ENCODE measurements at places on chromosomes 5 and 9.

- DNase-seq: no peak
Measured at GRCh38 chr5:108074626-108075025, 307.3 kb downstream of the FBXL17 start.

- DNase-seq: no peak
Measured at GRCh38 chr9:114216081-114216480, 60.7 kb downstream of the COL27A1 start.

- no peak for DNase-seq
Measured at GRCh38 chr9:15294604-15295003, 12.4 kb downstream of the TTC39B start.

DNA sequence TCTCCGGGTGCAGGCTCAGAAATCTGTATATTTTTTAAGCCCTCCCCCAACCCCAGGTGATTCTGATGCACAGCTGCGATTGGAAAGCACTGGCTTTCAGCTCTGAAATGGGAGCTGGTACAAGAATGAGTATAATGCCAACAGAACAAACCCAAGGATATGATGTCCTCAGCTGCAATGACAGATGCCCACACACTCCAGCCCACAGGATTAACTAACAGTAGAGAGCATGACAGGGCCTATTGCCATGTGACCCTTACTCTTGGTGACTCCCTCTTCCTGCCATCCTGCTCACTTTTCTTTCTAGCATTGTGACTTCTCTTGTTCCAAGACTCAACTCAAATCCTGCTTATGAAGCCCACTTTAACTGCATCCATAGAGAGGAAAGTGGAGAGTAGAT, 174.5 kb downstream of the FGF18 start:
- DNase-seq: no peak

- no peak for DNase-seq
Measured at GRCh38 chr5:135497971-135498636, 37.7 kb downstream of the NEUROG1 start.

DNA sequence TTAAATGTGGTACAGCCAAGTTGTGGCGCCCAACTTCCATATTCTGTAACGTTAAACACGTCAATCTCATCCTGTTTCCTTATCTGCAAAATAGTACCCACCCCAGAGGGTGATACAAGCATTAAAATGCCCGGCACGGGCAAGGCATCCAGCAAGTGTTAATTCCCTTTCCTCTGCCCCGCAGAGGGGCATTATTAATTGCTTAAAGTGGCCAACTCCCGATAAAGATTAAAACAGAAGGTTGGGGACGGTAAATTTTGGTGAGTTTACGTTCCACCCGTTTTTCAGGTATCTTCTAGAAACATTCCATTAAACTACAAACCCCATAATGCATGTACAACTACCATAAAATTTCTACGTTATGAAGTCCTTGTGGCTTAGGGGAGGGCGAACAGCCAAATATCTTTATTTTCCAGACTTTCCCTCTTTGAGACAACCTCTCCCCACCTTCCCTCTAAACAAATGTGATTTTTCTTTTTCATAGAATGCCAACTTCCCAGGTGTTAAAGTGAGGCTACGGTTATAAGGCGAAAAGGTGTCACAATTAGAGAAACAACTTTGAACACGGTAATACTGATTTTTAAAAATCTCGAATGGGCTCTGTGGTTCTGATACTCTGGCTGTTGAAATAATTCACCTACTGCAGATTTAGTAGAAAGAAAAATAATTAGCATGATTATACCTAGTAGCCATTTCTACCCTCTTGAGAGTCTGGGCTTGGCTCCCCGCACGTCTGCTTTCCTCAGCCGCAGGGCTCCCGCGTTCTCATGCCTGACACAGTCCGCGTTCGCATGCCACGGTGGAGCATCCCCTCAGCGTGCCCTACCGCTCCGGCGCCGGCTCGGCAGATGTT, 1.2 kb upstream of the GPBP1 start:
- no peak for DNase-seq

DNA sequence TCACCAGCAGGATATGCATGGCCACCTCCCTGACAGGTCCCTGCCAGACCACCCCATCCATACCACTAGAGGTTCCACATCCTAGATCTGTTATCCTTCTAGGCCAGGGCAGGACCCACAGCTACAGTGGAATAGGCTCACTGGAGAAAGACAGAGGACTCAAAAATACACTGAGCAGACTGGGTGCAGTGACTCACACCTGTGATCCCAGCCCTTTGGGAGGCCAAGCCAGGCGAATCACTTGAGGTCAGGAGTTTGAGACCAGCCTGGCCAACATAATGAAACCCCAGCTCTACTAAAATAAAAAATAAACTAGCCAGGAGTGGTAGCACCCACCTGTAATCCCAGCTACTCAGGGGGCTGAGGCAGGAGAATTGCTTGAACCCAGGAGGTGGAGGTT, 56.5 kb upstream of the TESK1 start:
- no peak for DNase-seq

Data from activated T-cell treated with anti-CD3 and anti-CD28 coated beads for 48 hours (primary cell).